ENCODE measurements at places on chromosomes 3 and 15.

- peak; percentile 22 for DNase-seq
These were observed 661.6 kb downstream of the SI start for GRCh38 chr3:164416491-164417222.

DNA sequence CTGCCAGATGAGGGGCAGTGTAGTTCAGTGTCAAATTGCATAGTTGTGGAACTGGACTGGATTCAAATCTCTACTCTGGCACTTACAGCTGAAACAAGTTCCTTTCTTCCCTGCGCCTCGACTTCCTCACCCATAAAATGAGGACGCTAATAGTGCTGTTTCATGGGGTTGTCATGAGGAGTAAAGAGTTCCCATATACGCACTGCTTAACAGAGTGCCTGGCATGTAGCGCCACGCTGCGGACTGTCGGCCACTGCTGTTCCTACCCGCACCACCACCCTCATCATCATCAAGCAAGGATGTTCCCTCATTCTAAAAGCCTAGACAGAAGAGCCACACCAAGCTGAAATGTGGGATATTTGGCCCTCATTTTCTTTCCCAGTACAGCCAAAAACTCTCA, 91.9 kb downstream of the CHDH start:
- no peak for DNase-seq

- no peak for DNase-seq
These were observed 67.1 kb downstream of the IGF1R start for GRCh38 chr15:98715401-98715800.

GRCh38 chr3:108177536-108177935, 44.7 kb downstream of the IFT57 start:
- no peak for DNase-seq

GRCh38 chr3:151979906-151980305, 106.5 kb downstream of the SUCNR1 start:
- peak; percentile 60 for DNase-seq

DNA sequence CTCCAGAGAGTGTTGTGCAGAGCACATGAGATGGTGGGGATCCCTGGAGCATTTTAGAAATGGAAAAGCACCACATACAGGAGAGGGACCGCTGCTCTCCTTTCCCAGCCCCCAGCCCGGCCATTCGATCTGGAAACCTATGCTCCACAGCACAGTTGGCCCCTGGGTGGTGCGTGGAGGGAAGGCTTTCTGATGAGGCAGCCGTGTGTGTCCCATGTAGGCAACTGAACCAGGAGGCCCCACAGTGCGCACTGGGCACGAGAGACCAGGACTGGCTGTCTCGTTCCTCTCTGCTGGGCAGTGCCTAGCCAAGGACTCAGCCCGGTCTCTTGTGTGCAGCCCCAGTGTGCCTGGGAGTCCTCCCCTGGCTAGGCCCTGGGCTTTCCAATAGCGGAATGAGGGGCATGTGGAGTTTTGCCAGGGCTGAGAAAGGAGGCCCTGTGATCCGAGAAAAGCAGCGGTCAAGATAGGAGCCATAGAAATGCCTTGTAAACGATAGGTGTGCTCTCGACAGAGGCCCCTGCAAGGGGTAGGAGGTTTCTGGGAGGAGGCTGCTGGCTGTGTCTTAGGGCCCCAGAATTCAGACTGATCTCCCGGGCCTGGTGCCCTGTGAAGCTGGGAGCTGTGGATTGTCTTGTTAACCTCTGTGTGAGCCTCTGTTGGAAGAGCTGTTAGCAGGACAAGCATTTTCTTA, 39.0 kb downstream of the CHDH start:
- no peak for DNase-seq

DNA sequence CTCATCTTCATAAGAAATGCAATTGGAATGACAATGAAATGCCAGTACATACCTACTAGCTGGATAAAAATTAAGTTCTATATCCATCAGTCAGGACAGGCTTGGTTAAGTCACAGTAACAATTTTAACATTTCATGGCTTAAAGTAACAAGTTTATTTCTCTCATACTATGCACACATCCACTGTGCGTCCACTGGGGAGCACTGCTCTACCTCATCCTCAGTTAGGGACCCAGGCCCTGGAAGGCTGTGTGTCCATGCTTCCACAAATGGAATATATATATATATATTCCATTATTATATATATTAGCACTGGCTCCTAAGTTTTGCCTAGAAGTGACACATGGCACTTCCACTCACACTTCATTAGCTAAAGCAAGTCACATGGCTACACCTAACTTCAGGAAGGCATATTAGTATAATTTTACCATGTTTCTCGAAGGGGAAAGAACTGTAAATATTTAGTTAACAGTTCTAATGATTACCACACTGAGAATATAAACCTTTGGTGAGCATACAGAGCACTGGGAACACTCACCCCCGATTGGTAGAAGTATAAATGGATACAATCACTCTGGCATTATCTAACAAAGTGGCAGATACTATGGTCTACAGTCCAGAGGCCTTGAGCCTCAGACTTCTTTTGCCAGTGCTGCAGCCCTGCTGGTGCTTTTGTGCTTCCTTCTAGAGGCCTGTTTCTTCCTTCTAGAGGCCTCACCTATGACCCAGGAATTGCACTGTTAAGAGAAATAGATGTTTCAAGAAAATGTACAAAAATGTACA, 28.6 kb downstream of the AP3S2 start:
- no peak for DNase-seq

- DNase-seq = no peak
These were observed 6.3 kb upstream of the ITPKA start for GRCh38 chr15:41487381-41487780.

DNA sequence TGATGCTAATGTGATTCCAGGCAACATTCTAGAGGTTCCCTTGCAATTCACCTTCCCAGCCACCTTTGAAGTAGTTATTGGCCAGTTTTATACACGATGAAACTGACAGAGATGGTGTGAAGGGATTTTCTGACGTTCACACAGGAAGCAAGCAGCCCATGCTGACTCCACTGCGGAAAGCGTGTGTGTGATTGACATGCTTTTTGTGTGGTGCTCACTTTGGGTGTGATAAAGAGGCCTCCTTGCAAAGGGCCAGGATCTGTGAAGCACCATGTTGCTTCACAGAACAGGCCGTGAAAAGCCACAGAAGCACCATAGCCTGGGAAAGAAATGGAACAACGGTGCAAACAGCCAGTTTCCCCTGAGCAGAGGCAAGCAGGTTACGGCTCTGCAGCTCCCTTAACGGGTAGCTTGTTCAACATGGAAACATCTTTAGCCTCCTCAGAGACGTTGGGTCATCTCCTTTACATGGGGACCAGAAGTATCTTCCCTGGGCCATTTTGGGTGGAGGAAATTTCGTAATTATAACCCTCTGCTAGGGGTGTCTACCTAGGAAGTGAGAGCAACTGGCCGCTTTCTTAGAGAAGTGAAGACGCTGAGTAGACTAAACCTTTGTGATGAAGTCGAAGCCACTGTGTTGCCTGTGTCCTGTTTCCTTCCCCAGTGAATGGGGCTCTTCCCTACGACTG, 108.5 kb downstream of the APBA2 start:
- no peak for DNase-seq

Measured in fibroblast of skin of back (primary cell).